Activated CD4-positive, alpha-beta T cell treated with anti-CD3 and anti-CD28 coated beads for 36 hours (primary cell): ENCODE measurements at places on chromosomes 5 and 9. TPM values are rescaled to one million over a fixed set of nuclear protein-coding genes. Genes with fewer than 3 reads are reported as not detected.

- no peak for DNase-seq
Observed at GRCh38 chr5:173441053-173441628, 112.9 kb upstream of the STC2 start.

GRCh38 chr5:39256477-39257235, 37.3 kb upstream of the FYB1 start:
- DNase-seq = no peak

DNA sequence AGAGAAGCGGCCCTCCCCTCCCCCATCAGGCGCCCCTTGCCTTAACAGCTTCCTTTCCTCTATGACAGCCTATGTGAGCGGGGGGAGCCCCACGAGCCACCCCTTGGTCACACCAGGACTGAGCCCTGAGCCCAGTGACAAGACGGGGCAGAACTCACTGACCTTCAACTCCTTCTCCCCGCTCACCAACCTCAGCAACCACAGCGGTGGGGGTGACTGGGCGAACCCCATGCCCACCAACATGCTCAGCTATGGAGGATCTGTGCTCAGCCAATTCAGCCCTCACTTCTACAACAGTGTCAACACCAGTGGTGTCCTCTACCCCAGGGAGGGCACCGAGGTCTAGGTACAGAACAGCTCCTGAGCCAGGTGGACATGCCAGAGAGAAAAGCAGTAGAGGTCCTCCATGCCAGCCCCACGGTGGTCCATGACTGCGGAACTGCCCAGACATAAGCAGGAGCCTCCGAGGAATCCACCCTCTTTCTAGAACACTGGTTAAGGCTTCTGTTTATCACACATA, 2.6 kb downstream of the FOXI1 start:
- DNase-seq = no peak

DNA sequence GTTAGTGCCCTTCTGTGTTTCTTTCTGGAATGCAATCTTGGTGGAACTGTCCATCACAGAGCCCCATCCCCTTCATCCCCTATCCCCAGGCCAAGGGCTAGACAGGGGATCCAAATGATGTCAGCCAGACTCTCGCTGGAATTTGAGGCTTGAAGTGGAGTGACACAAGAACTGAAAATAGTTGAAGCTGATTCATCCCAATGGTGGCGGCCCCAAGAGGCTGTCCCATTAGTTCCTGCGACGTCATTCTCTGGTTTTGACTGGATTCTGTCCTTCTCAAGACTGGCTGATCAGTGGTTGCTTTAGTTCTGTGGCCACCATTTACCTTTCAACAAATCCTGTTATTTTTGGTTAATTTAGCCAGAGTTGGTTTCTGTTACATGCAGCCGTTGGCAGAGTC, 59.9 kb downstream of the SUB1 start:
- DNase-seq = peak; percentile 12

- DNase-seq = no peak
Observed at GRCh38 chr5:78245136-78245535, 49.4 kb downstream of the AP3B1 start.

DNA sequence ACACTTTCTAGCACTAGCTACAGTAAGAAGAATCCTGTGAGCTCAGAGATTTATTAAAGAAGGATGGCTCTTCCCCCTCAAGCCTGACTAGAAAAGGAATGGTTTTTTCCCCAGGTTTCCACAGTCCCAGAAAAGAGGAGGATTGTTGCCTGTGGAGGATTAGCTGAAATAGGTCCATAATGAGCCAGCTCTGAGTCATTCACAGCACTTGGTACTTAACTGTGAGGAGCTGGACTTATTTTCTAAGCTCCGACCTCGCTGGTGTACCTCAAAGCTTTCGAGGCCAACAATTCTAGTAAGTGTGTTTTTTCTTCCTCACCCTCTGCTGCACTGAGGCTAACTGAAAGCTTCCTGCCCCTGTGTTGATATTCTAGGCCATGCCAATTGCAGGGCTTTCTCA, 222.5 kb upstream of the IL12B start:
- DNase-seq = no peak

DNA sequence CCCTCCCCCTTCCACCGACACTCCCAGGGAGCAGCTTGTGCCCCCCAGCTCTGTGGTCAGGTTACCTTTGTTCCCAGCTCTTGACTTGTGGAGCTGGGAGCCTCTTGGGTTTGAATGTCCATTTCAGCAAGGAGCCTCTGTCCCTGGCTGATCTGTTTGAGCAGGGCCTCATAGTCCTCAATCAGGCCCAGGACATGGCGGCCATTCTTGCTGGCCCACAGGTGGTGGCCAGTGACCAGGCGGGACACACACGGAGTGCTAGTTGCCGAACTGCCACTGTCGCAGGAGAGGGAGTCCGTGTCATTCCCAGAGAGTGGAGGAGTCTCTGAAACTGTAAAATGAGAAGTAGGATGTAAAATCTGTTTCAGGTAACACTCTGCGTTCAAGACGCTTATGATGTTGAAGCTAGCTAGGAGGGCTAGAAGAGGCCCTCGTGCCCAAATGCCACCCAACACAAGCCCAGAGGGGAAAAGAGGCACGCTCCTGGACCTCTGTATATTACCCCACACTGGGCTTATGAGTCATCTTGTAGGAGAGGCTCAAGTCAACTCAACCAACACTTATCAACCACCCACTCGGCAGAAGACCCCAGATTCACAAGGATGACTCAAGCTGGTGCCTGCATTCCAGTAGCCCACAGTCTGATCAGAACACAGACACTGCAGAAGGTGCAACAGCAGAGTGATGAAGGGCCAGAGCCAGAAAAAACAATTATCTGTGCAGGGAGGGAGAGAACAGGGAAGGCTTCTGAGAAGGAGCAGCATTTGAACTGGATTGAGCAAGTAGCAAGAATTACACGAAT, 177.0 kb downstream of the CDK5RAP2 start:
- no peak for DNase-seq

DNA sequence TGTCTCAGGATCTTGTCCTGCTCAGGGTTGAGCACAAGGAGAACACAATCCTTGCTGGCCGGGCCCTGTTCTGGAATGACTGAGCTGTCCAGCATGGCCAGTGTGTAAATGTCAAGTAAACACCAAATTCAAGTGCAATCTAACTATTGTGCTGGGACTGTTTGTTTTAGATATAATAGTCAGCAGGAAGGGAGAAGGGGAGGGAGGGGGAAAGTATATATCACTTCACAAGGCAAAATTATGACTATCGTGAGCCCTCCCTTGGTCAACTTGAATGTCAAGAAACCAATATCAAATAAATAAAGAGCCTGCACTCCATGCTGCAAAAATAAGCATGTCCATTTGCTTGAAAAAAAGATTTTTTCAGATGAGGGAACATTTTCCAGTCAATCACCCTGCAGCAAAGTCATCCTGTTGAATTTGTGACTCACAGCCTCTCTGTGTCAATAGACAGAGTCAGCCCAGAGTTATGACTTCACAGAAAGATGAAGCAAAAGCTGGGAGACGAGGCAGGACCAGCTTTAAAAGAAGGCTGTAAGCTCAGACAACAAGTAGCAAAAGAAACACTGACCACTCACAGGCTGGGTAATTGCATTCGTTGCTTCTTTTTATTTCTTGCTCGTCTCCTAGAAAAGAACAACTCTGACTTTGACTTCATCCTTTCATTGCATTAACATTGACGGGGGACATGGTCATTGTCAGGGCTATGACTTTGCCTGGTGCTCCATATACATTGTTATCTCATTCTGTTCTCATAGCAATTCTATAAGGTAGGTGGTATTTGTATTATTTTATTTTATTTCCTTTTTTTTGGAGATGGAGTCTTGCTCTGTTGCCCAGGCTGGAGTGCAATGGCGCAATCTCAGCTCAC, 15.3 kb upstream of the KLF4 start:
- no peak for DNase-seq

GRCh38 chr9:101400120-101400519, 1.5 kb downstream of the ZNF189 start:
- no peak for DNase-seq

GRCh38 chr5:41427505-41427904, 82.9 kb downstream of the PLCXD3 start:
- DNase-seq = no peak

- DNase-seq = no peak
Observed at GRCh38 chr9:108612513-108612912, 243.3 kb downstream of the ACTL7B start.

GRCh38 chr5:58501778-58502417, 10.7 kb downstream of the GAPT start:
- no peak for DNase-seq

GRCh38 chr5:55306641-55307382, 682 bp downstream of the DHX29 start:
- no peak for DNase-seq

- no peak for DNase-seq
Observed at GRCh38 chr5:50964746-50965653, 298.6 kb downstream of the PARP8 start.

DNA sequence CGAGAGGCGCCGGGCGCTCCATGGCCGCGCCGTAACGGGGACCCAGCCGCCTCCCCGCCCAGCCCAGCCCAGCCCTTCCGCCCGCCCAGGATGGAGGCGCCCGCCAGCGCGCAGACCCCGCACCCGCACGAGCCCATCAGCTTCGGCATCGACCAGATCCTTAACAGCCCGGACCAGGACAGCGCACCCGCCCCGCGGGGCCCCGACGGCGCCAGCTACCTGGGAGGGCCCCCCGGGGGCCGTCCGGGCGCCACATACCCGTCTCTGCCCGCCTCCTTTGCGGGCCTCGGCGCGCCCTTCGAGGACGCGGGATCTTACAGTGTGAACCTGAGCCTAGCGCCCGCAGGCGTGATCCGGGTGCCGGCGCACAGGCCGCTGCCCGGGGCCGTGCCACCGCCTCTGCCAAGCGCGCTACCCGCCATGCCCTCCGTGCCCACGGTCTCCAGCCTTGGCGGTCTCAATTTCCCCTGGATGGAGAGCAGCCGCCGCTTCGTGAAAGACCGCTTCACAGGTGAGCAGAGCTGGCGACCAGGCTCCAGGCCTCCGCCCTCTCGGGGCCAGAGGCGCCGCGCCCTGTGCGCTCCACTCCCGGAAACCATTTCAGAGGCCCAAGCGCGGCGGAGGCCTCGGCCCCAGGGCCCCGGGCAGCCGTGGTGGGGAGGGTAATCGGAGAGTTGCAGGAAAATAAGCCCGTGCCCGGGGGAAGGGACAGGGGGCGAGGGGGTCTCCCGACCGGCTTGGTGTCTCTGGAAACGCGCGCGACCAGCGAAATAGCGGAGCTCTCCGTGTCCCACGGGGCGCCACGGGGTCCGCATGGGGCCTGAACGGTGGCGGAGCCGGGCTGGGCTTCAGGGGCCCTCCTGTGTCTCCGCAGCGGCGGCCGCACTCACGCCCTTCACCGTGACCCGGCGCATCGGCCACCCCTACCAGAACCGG, 496 bp downstream of the TLX3 start:
- DNase-seq = peak; percentile 10

DNA sequence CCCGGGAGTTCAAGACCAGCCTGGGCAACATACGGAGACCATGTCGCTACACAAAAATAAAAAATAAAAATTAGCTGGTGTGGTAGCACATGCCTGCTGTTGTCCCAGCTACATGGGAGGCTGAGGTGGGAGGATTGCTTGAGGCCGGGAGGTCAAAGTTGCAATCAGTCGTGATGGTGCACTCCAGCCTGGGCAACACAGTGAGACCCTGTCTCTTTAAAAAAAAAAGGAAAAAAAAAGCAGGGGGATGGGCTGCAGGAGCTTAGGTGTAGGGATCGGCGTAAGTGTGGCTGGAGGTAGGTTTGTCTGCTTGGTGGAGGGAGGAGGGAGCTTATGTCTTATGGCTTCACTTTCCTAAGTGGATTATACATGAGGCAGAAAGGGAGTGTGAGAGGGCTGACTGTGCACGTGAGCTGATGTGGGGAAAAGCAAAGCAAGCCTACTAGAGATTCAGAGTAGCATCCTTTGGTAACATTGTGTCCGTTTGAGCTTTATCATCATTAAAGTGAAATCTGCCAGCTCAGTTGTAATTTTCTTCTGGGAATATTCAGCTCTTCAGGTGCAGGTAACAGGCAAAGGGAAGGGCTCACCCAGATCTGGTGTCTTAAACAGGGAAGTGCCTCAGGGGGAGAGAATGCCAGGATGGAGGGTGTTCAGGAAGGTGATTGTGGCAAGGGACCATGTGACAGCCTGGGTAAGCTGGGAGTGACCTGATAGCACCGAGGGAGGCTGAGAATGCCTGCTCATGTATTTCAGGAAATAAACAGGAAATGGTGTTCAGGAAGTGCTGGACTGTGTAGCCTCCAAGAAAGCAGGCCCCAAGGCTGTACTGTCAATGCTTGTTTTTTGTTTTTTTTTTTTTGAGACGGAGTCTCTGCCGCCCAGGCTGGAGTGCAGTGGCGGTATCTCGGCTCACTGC, 17.6 kb upstream of the SETX start:
- DNase-seq = no peak

GRCh38 chr9:12643686-12644085, 49.5 kb upstream of the TYRP1 start:
- DNase-seq = no peak

GRCh38 chr9:77561331-77562018, 86.6 kb downstream of the GNA14 start:
- DNase-seq = no peak

- DNase-seq = no peak
Observed at GRCh38 chr9:116843863-116844620, 156.9 kb downstream of the TRIM32 start.

GRCh38 chr5:176400382-176401156, 12.0 kb downstream of the HIGD2A start:
- DNase-seq = no peak

GRCh38 chr5:125409234-125409860, 662.9 kb upstream of the ZNF608 start:
- no peak for DNase-seq

GRCh38 chr5:107615299-107615817, 55.4 kb downstream of the EFNA5 start:
- DNase-seq = no peak

- no peak for DNase-seq
Observed at GRCh38 chr9:115758441-115758840, 395.1 kb upstream of the PAPPA start.

DNA sequence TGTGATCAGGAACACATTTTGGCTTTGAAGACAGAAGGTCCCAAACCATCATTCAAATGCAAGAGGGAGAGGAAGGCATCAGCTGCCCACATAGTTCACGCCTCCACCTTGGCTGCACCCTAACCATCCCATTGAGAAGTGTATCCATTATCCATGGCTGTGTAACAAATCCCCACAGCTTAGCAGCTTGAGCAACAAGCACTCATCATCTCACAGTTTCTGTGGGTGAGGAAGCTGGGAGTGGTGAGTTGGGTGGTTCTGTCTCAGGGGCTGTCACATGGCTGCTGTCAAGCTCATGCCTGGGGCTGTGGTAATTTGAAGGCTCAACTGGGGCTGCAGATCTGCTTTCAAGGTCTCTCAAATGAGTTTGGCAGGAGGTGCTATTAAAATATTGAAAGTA, 23.0 kb upstream of the CEP72 start:
- DNase-seq = no peak

The PCDHB12 gene
- not detected for total RNA-seq

The ZDHHC11B gene
- 0.48 TPM for total RNA-seq

The MGAT1 gene
- total RNA-seq = 93.2 TPM

The C9orf153 gene
- 0.46 TPM for total RNA-seq

The INSYN2B gene
- not detected for total RNA-seq

The NTNG2 gene
- 2.0 TPM for total RNA-seq

The RANBP3L gene
- total RNA-seq = 0.16 TPM

The LCN12 gene
- total RNA-seq = 1.1 TPM

The ARHGEF37 gene
- total RNA-seq = 1.7 TPM

The ADAMTS13 gene
- total RNA-seq = 2.5 TPM

The DTWD2 gene
- total RNA-seq = 3.6 TPM

The ARHGEF39 gene
- 23.1 TPM for total RNA-seq

The ZFP37 gene
- total RNA-seq = 1.5 TPM
